ENCODE measurements at places on chromosomes 6 and 20. TPM values are rescaled to one million over a fixed set of nuclear protein-coding genes. Genes with fewer than 3 reads are reported as not detected.

- DNase-seq: no peak
Observed at GRCh38 chr6:87705070-87705691, 3.1 kb upstream of the AKIRIN2 start.

DNA sequence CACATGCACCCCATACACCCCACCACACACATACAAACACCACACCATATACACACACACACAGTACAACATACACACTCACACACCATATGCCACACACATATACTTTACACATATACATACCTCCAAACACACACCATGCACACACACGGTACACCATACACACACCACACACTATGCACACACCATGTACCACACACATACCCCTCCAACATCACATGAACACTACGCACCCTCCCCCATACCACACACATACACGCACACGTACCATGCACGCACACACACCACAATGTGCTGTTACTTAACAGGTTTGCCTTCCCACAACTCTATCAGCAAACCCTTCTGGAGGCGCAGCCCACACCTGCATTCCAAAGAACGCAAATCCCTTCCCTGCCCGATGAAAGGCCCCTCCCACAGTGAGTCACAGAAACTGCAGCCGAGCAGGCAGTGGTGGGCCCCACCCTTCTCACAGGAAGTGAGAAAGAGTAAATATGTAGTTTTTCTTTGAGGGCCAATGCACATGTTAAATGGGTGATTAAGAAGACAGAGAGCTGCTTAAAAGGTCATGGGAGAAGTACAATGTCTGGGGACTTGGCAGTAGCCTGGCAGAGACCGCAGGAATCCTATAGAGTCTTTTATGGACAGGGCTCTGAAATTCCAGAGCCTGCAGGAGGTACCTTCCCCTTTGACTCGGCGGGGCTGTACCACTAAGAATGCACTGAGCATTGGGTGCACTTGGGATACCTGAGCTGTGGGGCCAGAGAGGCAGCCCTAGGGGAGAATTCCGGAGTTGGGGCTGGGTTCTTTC lies 34.1 kb upstream of the EZR start:
- DNase-seq: peak; percentile 78

DNA sequence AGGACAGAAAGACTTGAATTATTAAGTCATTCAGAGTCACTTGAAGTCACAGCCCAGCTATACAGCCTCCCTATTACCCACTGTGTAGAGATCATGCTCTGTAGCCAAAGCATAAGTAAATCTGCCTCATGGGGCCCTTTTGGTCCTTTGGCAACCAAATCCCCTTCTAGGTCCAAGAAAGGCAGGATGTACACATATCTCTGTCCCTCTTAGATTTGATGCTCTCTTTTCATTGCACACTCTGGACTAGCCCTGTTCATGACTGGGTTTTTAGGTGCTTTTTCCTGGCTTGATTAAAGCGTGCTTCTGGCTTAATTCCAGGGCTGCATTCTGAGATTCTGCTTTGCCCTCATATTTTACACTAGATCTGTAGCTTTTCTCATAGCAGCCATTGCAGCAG lies 296.8 kb downstream of the TENT5A start:
- DNase-seq: no peak

- no peak for DNase-seq
Observed at GRCh38 chr6:165260462-165260861, 48.9 kb downstream of the C6orf118 start.

GRCh38 chr6:147392917-147393625 lies 115.4 kb upstream of the SAMD5 start:
- no peak for DNase-seq

- DNase-seq: no peak
Observed at GRCh38 chr6:39092124-39092523, 22.9 kb downstream of the SAYSD1 start.

GRCh38 chr20:1336699-1337367 lies 7.9 kb upstream of the SDCBP2 start:
- DNase-seq: no peak

- no peak for DNase-seq
Observed at GRCh38 chr20:29689411-29690225, 1567.8 kb upstream of the DEFB115 start.

- DNase-seq: no peak
Observed at GRCh38 chr6:141963543-141964295, 169.0 kb upstream of the GJE1 start.

GRCh38 chr6:112503091-112503596 lies 156.0 kb downstream of the RFPL4B start:
- no peak for DNase-seq

DNA sequence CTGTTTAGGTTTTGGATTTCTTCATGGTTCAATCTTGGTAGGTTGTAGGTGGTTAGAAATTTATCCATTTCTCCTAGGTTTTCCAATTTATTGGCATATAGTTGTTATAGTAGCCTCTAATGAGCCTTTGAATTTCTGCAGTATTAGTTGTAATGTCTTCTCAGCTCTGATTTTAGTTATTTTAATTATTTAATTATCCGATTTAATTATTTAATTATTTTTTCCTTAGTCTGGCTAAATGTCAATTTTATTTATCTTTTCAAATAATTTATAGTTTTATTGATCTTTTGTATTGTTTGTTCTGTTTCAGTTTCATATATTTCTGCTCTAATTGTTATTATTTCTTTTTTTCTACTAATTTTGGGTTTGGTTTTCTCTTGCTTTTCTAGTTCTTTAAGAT lies 28.1 kb upstream of the SOX4 start:
- no peak for DNase-seq

- DNase-seq: no peak
Observed at GRCh38 chr20:36815454-36816091, 42.0 kb upstream of the DSN1 start.

DNA sequence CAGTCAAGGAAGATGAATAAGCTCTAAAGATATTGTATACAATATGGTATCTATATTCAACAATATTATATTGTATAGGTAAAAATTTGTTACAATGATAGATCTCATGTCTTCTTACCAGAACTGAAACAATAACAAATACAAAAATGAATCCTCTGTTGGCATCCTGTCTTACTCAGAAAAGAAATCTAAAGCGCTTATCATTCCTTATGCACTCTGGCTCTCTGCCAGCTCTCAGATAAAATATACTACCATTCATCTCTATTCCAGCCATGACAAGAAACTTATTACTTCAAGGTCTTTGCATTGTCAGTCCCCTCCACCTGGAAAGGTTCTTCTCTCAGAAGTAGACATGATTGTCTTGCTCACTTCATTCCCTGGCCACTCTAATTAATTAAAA lies 138.6 kb downstream of the THEMIS start:
- no peak for DNase-seq

GRCh38 chr6:46410334-46410953 lies 80.8 kb downstream of the RCAN2 start:
- DNase-seq: no peak

DNA sequence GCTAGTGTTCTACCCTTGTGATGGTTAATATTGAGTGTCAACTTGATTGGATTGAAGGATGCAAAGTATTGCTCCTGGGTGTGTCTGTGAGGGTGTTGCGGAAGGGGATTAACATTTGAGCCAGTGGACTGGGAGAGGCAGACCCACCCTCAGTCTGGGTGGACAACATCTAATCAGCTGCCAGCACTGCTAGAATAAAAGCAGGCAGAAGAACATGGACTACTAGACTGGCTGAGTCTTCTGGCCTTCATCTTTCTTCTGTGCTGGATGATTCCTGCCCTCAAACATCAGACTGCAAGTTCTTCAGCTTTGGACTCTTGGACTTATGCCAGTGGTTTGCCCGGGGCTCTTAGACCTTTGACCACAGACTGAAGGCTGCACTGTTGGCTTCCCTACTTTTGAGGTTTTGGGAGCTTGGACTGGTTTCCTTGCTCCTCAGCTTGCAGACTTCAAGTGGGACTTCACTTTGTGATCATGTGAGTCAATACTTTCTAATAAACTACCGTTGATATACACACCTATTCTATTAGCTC lies 50.1 kb downstream of the SDHAF4 start:
- no peak for DNase-seq

- DNase-seq: no peak
Observed at GRCh38 chr20:24199501-24199900, 210.9 kb upstream of the GGTLC1 start.

DNA sequence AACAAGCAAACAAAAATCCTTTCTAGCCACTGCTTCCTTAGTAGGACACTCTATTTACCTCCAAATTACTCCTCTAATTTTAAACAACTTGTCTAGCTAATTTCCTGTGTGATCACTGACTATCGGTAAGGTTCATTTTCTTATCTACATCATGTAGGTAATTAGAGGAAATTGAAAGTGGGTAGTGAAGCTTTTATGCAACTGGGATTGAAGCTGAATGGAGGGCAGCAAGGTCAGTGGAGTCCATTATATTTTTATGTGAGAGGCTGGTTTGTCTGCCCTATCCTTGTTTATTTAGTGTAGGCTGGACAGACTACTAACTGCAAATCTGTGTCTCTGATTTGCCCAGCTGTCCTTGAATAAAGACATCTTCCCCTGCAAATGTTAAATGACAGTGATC lies 88.5 kb upstream of the SIM1 start:
- DNase-seq: no peak

- DNase-seq: no peak
Observed at GRCh38 chr6:130694606-130695005, 132.6 kb upstream of the SMLR1 start.

DNA sequence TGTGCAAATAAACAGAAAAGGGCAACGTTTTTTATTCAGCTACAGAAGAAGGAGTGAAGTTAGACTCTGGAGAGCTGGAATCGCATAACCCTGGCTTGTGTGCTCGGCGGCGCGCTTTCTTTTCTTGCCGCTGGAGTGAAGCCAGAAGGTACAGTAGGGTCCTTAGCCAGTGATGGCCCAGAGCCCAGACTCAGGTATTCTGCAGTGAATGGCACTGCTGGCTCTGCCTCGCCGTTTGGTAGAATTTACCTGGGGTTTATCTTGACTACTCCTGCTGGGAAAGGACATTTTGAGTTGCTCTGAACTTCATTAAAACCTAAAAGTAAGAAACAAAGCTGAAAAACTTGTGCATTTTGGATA lies 56.9 kb upstream of the TIAM2 start:
- DNase-seq: no peak

DNA sequence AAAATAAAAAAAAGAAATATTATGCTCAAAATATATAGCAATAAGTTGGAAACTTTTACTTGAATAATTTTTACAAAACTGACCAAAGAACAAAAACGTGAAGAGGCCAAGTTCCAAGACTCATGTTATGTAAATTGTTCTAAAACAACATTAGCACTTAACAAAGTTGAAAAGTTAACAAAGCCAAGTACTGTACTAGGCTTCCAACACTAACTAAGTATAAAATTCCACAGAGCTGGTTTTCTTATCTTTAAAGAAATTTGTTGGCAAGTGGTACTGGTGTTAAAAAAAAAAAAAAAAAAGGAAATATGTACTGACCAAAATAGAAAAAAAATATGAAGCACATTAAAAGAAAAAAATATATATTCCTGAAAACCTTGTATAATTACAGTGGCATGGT lies 127.8 kb downstream of the SLC16A10 start:
- DNase-seq: no peak

GRCh38 chr6:6715465-6715864 lies 126.9 kb downstream of the LY86 start:
- DNase-seq: no peak

- DNase-seq: no peak
Observed at GRCh38 chr20:39762716-39763115, 800.6 kb downstream of the DHX35 start.

DNA sequence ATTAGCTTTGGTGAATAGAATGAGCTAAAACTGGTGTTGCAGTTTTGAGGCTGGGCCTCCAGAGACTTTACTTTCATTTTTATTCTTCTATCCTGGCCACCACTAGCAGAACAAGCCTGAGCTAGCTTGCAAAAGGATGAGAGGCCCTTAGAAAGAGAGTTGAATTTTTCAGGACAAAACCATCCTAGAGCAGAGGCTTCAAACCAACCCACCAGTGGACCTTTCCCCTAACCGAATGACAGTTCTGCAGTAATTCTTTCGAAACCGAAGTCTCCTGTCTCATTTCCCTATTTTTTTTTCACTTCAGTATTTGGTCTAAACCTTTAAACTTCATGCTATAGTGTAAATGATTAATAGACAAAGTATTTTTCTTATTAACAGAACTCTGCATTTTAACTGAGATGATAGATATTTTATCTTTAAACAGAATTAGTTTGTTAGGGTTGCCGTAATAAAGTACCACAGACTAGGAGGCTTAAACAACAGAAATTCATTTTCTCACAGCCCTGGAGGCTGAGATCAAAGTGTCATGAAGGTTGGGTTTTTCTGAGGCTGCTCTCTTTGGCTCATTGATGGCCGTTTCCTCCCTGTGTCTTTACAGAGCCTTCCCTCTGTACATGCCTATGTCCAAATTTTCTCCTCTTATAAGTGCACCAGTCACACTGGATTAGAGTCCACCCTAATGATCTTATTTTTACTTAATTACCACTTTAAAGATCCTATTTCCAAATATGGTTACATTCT lies 80.6 kb upstream of the PAK5 start:
- no peak for DNase-seq

- no peak for DNase-seq
Observed at GRCh38 chr20:61799928-61800327, 265.8 kb downstream of the TAF4 start.

- DNase-seq: no peak
Observed at GRCh38 chr6:43060034-43060754, 763 bp downstream of the KLC4 start.

DNA sequence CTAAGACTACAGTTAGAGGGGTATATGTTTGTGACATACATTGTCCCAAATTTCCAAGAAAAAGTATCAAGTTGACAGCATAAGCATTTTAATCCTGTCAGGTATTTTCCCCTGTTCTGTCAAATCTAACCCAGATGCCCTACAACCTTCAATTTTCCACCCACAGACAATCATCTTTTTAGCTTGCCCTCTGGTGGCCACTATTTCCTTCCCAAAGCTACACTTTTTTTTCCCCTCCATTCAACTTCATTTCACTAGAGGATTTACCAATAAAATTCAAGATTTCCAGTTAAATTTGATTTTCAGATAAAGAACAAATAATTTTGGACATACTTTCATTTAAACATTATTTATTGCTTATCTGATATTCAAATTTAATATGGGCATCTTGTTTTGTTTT lies 286.6 kb downstream of the TENT5A start:
- no peak for DNase-seq

DNA sequence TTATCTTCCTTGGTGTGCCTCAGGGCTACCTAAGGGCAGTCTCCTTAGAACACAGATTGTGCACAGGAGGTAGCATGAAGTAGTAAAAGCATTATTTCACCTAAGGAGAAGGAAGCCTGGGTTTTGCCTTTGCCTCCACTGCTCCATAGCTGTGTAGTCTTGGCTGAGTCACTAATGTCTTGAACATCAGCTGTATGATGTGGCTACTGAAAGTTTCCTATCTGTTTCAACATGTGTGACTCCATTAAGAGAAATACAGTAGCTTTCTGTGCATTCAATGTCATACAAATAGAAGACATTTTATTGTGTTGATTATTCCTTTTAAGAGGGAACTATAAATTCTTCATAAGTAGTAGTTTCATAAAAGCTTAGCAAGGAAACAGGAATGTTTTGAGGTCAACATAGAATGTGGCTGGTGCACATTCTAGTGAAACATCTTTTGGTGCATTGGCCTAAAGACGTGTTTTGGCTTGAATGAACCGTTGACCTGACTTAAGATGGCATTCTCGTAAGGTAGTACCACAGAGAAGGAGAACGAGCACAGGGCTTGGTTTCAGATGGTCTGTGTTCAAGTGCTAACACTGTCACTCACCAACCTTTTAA lies 70.6 kb downstream of the CTNNBL1 start:
- no peak for DNase-seq

Gene CCN5
- 0.11 TPM for polyA plus RNA-seq

Gene ADGRB3
- polyA plus RNA-seq: 5.1 TPM

Gene RAB23
- polyA plus RNA-seq: 42.9 TPM

Gene GHRH
- not detected for polyA plus RNA-seq

Gene PTPRT
- 1.4 TPM for polyA plus RNA-seq

Gene DEFB112
- not detected for polyA plus RNA-seq

Gene MYB
- 4.4 TPM for polyA plus RNA-seq

Gene THEMIS
- not detected for polyA plus RNA-seq

Gene MOG
- polyA plus RNA-seq: not detected

Measured in right renal cortex interstitium (tissue), 3 donors.